ENCODE measurements at places on chromosomes 2 and 18.
A peak's percentile ranks its signal among the peaks of the same experiment; 100 is the strongest.

DNA sequence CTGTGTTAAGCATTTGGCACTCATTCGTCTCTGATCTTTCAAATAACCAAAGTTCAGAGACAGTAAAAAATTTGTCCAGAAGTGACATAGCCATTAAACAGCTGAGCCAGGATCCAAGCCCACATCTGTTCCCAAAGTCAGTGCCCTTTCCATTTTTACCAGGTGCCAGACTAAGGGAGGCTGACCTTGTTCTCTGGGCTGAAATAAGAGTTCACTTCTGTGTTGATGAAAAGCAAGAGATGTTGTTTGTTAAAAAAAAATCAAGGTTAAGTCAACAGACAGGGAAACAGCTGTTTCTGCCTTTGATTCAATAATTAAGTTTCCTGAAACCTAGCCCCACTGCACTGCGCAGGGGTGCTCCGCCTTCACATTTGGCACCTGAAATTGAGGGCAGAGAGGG, 117.1 kb downstream of the PRKRA start:
- no peak for DNase-seq

- DNase-seq: no peak
Measured at GRCh38 chr2:203396667-203397066, 68.5 kb downstream of the ABI2 start.

DNA sequence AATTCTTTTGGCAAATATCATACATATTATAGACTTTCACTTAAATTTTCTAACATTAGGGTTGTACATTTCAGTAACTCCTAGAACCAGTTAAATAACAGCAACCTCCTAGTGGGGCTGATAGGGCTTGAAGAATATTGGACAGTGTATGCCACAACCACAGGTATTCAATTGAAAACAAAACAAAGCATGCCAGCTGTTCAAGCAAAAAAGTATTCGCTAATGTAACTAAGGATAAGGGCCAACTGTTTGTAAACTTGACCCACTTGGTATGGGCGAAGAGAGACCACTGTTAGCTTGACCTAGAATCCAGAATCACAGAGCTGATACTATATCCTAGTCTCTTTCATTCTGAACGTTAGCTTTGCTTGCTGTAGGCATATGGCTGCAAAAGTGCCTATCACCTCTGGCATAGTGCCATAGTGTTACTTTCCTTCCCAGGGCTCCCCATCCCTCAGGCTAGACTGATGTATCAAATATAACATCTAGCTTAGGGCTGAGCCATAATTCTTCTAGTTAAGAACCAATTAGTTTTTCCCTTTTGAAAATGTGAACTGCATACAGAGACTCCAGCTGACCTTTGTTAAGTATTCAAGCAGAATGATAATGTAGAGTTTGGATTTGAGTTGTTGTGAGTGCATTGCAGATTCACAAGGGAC, 458.8 kb upstream of the NRXN1 start:
- peak; percentile 50 for DNase-seq

DNA sequence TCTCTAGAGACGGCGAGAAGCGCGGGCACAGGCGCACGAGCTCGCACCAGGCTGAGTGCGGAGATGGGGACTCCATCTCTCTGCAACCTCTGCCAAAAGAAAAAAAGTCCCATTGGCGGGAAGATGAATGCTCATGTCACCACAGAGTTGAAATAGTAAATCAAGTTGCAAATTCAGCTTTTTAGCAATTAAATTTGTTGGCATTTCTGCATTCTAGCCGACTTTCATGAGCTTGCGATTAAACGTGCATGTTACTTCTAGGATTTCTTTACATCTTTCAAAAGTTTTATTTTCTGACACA, 588 bp downstream of the CHAC2 start:
- peak; percentile 34 for DNase-seq

DNA sequence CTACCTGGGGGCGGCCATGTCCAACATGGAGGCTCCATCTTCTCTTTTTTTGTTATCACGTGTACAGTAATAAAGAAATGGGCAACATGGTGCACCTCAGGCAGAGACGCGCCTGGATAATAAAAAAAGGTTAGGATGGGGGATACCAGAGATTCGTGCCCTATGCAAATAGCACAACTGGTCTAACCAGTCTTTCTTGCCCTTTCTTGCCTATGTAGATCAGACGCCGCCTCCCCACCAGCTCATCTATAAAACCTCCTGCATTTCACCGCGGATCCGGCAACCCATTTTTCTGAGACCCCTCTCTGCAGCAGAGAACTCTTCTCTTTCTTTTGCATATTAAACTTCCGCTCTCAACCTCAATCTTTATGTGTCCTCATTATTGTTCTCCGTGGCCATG, 68.7 kb downstream of the MYL12B start:
- DNase-seq: no peak

- peak; percentile 48 for DNase-seq
Measured at GRCh38 chr2:127197475-127198385, 22.4 kb downstream of the CYP27C1 start.

GRCh38 chr2:195404651-195405050, 252.4 kb upstream of the SLC39A10 start:
- DNase-seq: no peak

GRCh38 chr2:227308784-227309183, 16.3 kb upstream of the MFF start:
- DNase-seq: no peak

DNA sequence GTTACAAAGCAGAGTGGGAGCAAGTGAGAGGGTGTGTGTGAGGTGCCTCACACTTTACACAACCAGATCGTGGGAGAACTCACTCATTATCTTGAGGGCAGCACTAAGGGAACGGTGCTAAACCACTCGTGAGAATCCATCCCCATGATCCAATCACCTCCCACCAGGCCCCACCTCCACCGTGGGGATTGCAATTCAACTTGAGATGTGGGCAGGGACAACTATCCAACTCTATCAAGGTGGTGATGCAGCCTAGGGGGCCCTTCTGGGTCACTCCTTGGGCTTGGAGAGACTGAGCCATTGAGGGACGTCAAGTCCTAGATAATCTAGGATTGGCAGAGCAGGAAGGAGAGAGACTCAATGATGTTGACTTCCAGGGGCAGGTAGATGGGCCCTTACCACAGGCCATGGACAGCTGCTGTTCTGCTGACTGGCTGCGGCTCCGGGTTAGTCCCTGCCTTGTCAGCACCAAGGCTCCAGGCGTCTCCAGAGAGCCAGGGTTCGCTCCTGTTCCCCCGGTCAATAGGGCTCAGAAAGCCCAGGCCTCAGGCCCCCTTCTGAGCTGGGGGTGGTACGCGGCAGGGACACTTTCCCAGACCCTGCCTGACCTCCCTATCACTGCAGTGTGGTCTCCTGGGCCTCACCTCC, 193.2 kb upstream of the HS6ST1 start:
- DNase-seq: no peak

DNA sequence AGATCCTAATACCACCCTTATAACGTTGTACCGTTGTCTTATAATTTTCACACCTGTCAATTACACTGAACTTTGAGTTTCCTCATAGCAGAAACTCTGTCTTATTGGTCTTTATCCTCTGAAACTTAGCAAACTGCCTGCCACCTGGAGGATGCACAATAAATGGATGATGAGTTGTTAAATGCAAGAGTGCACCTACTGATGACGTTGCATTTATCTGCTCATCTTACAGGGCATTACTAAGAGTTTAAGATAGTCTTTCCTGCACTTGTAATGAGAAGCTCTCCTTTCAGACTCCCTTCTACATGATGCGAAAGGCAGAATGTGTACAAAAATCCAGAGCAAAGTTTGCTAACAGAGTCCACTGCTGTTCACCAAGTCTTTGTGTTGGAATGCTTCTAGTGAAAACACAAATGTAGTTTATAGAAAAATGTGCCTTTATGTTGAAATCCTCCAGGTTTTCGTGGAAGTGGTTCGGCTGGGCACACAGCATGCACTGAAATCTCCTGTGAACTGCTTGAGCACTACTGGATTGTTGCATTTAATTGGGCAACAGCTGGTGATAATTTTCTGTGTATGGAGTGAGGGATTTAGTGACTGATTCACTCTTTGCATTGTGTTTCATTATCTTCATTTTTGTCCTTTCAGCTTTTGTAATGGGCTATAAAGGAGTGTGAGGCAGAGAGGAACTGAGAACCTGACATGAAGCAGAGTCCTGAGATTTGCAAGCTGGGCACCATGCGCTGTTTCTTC, 665.8 kb upstream of the ID2 start:
- no peak for DNase-seq

DNA sequence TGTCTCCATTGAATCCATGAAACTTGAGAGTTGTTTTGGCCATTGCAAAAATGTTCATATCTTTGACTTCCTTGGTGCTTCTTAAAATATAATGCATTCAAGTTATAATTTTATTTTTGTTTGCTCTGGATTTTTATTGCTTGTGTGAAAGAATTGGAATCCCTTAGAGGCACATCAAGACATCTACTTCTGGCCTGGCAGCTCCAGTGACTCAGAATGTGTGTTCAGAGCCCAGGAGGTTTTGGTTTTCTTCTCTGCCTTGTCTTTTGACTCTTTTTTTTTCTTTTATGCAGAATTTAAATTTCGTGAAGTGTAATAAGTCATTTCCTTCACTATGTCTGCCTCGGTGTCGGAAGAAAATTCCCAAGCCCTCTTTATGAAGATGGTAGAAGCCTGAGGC, 180.2 kb downstream of the LTBP1 start:
- no peak for DNase-seq

GRCh38 chr2:50691513-50691912, 340.4 kb downstream of the NRXN1 start:
- no peak for DNase-seq

- DNase-seq: no peak
Measured at GRCh38 chr2:191105082-191105481, 45.7 kb downstream of the STAT4 start.
